ENCODE measurements at places on chromosomes 4 and X. TPM values are rescaled to one million over a fixed set of nuclear protein-coding genes. Genes with fewer than 3 reads are reported as not detected.

- DNase-seq = no peak
Observed at GRCh38 chr4:120714417-120715010, 208.0 kb downstream of the PRDM5 start.

DNA sequence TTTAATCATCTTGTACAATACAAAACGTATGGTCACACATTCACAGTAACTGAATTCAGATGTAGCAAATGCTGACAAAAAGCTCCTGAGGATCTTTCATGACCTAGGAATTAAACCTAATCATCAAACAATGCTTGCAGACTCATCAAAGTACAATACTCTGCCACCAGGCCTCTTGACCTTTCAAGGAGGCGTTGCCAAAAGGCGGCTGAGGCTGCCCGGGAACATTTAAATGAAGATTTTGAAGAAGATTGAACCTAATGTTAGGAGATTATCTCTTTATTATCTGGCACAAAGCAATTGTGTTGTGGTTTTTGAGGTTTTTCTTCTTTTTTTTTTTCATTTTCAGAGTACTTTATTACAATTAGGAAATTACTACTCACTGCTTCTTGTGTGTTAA lies 340.5 kb downstream of the GALNTL6 start:
- DNase-seq = no peak

- DNase-seq = no peak
Observed at GRCh38 chr4:111718763-111719559, 426.3 kb upstream of the FAM241A start.

DNA sequence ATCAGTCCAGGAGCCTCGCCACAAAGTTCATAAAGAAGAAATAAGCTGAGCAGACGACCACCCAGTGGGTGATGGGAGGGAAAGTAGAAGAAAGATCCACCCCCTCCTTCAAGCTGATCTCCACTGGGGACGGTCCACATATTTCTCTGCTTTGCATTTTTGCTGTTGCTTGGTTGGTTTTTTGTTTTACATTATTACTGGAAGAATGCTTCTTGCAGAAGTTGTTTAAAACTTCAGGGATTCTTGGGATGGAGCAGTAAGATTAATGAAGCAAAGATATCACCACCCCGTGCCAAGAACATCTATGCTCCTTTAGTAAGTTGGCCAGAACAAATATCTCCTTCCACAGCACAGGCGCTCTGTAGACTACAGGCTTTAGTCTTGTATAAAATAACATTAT lies 30.1 kb downstream of the LGI2 start:
- no peak for DNase-seq

NXF2B gene
- total RNA-seq = not detected

Measured in activated T-cell treated with anti-CD3 and anti-CD28 coated beads, Interleukin-2, amount 50 U/mL, for 72 hours (primary cell).